Activated T-helper 1 cell treated with anti-CD3 and anti-CD28 coated beads, Interleukin-2, amount 50 U/mL, for 16 hours (primary cell): ENCODE measurements at places on chromosomes 7 and 10.

GRCh38 chr10:28179006-28179742 lies 123.7 kb downstream of the MPP7 start:
- no peak for DNase-seq

DNA sequence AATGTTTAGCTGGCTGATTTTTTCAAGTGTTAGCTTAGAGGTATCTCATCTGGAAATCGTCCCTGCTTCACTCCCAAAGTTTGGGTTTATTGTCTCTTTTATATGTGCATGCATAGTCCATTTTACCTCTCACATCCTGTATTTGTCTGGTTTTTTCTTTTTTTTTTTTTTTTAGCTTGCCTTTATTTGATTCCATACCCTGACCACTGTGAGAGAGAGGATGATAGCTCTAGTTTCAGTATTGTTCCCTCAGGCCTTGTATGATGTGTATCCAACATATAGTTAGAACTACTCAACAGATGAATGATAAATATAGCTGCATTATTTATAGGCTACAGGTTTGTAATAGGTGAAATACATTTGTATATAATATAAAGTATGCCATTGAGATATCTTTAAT lies 29.9 kb downstream of the PCGF5 start:
- DNase-seq, result no peak

GRCh38 chr7:131106681-131107336 lies 220.9 kb upstream of the MKLN1 start:
- no peak for DNase-seq

- no peak for DNase-seq
These were observed 228.0 kb downstream of the DGKI start for GRCh38 chr7:137618748-137619147.

GRCh38 chr10:29585488-29585976 lies 49.2 kb downstream of the SVIL start:
- no peak for DNase-seq

- DNase-seq, result no peak
These were observed 176.5 kb downstream of the CSTF2T start for GRCh38 chr10:51522858-51523257.

GRCh38 chr7:2979201-2979631 lies 64.5 kb downstream of the CARD11 start:
- DNase-seq, result no peak

GRCh38 chr10:44233561-44234482 lies 151.1 kb downstream of the CXCL12 start:
- no peak for DNase-seq

DNA sequence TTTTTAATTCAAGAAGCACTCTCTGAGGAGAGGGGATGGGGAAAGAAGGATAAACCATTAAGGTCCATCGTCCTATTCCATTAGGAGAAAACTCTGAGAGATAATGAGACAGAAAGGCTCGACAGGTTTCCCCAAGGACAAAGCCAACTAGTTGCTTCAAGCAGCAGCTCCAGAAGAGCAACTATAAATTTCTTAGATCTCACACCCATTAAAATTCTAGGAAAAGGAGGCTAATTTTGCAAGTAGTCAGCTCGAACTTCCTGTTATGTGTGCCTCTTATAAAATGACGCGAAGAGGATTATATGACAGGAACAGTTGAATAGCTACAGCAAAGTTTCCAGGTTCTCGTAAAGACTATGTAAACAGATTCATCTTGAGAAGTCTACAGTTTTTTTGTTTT lies 52.0 kb upstream of the ST8SIA6 start:
- DNase-seq, result no peak

GRCh38 chr10:27884185-27884641 lies 114.7 kb downstream of the ODAD2 start:
- no peak for DNase-seq

DNA sequence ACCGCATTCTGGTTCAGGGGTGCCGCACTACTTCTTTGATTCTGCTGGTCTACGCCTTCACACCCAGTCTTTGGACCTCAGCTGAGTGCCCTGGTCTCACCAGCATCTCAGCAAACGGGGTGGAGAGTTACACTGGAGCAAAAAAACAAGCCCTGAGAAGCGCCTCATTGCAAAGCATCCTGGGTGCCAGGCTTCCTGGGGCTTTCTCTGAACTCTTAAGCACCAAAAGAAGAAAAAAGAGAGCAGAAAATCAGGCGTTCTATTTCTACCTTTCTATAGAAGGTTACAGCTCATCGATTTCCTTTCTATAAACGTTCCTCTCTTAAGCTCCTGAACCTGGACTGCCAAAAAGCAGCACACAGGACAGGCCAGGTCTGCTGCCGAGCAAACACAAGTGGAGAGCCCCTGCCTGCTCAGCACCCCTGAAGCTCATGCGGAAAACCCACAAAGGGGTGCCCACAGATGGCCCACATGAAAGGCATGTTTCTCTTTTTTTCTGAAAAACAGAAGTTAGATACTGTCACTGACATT lies 217.9 kb downstream of the SFMBT2 start:
- no peak for DNase-seq

DNA sequence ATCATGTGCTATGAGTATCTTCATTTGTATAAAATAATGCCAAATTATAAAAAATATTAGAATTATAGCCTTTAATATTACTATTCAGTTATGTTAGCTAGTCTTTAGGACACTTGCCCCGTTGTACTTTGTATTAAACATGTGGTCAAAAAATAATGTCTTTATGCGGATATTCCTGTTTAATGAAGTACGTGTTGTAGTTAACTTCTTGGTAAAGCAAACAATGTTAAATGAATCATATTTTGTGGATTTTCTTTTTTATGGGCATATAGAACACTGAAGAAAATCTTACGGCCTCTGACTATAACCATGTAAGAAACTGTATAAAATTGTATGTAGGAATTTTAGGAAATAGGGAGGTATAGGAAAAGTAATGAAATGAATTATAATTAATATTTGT lies 14.3 kb downstream of the GLCCI1 start:
- no peak for DNase-seq

GRCh38 chr7:22403344-22403743 lies 46.4 kb upstream of the RAPGEF5 start:
- no peak for DNase-seq

- no peak for DNase-seq
These were observed 152.8 kb upstream of the GDF10 start for GRCh38 chr10:47147186-47147585.

GRCh38 chr7:148304083-148304335 lies 286.6 kb upstream of the C7orf33 start:
- no peak for DNase-seq
